ENCODE measurements at places on chromosomes 6 and 20.

DNA sequence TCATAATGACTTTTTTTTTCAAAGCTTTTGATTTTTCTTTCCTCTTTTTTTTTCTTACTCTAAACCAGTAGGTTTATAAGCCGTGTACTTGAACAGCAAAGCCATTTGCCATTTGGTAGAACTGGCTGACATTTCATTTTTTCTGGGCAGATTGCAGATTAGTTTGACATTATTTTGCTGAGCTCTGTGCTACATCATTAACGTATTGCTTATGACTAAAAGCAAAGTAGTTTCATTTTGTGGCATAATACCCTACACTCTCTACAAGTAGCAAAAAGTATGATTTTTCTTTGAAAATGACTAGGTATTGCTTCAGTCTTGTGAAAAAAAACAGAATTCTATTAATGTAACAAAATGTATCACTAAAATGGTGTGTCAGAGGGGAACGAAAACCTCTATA, 141.3 kb downstream of the GRIK2 start:
- no peak for DNase-seq

GRCh38 chr20:3514012-3514642, 43.3 kb downstream of the ATRN start:
- DNase-seq: no peak

DNA sequence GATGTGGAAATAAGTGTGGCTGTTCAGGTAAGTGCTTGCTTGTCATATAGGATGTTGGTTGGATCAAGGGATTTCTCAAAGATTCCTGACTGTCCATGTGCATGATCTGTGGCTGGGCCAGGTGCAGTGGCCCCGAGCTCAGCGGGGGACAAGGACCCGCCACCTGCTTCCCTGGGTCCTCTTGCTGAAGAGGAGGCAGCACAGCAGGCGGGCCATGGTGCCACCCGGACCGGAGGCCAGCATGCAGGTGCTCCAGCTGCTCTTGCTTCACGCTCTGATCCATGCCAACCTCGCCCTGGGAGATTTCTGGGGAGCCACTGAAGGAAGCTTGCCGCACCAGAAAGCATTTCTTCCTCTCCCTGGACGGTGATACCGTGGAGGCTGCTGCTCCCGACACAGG, 173.8 kb downstream of the HIVEP2 start:
- no peak for DNase-seq

GRCh38 chr6:158071121-158072082, 89.7 kb downstream of the SYNJ2 start:
- no peak for DNase-seq

- DNase-seq: no peak
Measured at GRCh38 chr20:15297059-15297875, 959.9 kb upstream of the FLRT3 start.

DNA sequence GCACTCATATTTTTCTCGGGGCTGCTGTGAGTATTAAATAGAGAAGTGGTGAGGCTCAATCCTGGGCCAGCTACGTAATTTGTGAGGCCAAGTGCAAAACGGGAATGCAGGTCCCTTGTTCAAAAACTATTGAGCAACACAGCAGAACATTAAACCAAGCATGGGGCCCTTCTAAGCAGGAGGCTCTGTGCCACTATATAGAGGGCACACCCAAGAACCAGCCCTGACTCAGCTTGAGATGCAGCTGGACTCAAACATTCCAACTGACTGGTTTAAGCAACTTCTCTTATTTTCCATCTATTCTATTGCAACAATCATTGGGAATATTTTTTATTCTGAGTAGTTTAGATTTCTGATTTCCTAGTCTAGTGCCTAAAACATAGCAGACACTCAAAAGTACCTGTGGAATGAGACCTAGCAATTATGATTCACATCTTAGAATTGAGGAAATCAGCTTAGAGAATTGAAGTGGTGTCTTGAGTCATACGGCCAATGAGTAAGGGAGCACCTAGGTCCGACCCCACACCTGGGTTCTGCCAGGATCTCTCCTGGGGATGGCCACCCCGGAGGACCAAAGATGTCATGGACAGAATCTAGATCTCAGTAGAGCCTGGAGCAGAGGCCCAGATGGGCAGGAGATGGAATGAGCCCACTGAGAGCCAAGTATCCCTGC, 1.3 kb downstream of the SIRPB2 start:
- no peak for DNase-seq

GRCh38 chr6:13026557-13026956, 301.8 kb downstream of the TBC1D7 start:
- DNase-seq: no peak

- no peak for DNase-seq
Measured at GRCh38 chr6:166950443-166950821, 5.9 kb downstream of the RNASET2 start.

- DNase-seq: no peak
Measured at GRCh38 chr6:13445005-13445743, 42.2 kb downstream of the GFOD1 start.

GRCh38 chr20:9206486-9206885, 137.6 kb downstream of the PLCB4 start:
- no peak for DNase-seq

DNA sequence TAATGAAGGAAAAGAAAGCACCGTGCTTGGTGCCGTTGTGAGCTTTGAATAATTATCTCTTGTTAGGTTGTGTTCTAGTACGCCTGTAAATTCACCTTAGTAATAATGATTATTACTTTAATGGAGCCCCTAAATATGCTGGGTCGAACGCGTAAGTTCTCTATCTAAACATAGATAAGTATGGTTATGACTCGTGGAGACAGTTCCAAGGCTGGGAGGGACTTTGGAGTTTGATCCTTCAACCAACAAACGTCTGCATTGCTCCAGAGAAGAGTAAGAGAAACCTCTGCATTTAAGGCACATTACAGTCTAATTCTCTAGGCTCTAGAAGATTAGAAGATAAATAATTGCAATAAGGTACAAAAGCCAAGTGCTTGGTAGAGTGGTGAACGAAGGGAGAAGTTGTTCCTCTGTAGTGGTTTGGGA, 514 bp downstream of the ACOT13 start:
- DNase-seq: no peak

DNA sequence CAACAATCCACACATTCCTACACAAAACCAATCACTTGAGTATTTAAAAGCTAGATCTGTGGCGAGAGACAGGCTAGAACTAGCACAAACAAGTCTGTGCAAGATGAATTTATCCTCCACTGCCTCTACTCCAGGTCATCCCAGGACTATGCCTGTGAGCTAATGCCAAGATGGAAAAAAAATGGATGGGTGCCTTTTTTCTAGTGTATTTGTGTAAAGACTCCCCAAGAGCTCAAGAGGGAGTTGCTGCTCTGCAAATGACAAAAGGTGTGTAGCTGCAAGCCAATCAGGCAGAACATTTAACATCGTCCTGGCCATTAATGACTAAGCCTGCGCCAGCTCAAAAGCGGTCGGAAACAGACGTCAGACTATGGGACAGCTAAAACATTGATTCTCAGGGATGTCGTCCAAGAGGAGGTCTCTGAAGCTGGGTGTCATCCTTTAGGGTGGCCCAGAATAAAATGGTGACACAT, 21.9 kb downstream of the ATXN1 start:
- no peak for DNase-seq

GRCh38 chr6:18206591-18206990, 51.4 kb downstream of the KDM1B start:
- DNase-seq: no peak

GRCh38 chr6:150967910-150968309, 102.4 kb downstream of the MTHFD1L start:
- no peak for DNase-seq

DNA sequence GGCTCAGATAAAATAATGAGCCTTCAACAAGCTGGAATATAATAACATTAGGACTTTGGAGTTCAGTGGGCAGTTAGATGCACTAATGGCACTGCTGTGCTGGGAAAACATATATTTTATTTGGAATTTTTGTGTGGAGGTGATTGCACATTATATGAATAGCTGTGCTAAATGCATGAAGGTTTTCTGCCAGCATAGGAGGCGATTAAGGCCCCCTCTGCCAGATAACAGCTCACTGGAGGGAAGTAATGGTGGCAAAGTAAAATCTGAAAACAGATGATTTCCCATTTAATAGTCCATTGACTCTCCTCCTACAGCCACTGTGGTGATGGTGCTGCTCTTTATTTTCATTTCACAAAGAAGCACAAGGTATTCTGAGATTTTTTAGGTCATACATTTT, 326.0 kb downstream of the GRIK2 start:
- no peak for DNase-seq

GRCh38 chr6:1363298-1363697, 26.1 kb upstream of the FOXF2 start:
- DNase-seq: no peak

GRCh38 chr6:104930939-104931338, 26.0 kb upstream of the LIN28B start:
- DNase-seq: no peak

DNA sequence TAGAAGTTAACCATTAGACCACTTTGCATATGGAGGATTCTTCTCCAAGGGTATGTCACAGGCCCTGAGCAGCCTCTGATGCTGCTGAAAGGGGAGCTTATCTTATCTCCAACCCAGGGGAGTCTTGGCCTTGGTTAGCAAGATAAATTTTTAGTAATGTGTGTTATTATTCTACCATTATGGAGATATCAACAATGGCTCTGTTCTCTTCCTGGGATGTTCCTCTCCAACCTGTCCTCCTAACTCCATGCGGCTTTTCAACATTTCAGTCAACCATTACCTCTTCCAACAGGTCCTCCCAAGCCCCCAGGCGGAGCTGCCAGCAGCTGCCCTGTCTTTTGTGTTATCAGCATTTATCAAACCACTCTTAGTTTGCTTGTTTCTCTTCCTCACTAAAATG, 48.4 kb upstream of the FOXC1 start:
- DNase-seq: peak; percentile 56

- DNase-seq: no peak
Measured at GRCh38 chr6:111880181-111880888, 7.1 kb upstream of the FYN start.

- no peak for DNase-seq
Measured at GRCh38 chr6:42427871-42428270, 23.9 kb downstream of the TRERF1 start.

DNA sequence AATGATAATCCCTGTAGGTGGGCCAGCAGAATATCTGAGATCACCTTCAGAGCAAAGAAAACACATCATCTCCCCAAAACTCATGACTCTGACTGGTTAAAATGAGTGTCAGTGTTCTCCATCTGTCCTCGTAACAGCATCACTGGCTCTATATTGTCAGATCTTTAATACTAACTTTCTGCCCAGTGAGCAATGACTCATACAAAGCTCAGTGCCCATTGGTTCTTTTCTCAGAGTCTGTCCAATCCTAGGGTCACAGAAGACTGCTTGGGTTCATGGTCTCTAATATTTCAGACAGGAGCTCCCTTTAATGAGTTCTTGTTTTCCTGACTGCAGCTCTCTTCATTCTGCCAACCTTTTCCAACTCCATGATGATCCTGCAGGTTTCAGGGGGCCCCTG, 36.4 kb downstream of the HLA-DPB1 start:
- no peak for DNase-seq

DNA sequence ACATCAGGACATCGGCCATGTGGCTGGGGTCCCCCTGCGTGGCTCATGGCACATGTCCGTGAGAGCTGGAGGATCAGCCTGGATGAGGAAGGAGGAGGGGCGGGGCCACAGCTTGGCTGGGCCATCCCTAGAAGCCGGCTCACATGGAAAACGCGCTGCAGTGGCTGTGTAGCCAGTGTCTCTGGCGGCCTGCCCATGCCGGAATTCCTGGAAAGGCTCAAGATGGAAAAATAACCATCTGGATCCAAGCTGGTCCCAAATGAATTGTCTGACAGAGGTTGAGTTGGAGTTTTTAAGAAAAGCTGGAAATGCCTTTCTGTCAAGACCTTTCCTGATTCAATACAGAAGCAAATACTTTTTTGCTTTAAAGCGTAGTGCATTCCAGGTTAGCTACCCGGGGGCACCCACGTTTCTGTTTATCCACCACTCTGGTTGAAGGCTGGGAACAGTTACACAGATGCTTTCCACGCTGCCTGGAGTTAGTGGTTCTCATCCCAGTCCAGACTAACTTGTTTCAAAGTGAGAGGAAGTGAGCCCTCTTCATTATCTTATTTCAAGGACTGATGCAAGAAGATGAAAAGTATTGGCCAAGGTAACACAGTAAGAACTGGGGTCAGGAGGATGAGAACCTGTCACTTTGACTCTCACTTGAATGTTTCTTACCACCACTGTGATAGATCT, 99.0 kb downstream of the GMPR start:
- DNase-seq: no peak

- no peak for DNase-seq
Measured at GRCh38 chr20:6664574-6664973, 102.9 kb upstream of the BMP2 start.

DNA sequence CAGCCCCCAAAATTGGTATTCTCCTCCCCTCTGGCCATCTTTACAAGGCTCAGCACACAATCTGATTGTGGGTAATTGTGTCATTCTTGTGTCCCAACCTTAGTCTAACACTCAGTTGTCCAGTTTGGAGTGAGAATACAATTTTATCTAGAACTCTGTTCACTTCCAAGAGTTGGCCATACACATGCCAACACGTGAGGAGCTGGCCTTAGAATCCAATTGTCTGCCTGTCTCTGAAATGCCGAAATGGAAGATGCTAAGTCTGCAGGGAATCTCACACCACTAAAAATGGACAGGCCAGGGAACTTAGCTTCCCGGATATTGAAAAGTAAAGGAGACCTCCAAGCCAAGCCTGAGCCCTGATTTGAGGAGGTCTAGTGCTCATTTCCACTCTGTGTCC, 12.3 kb downstream of the FOXA2 start:
- DNase-seq: no peak

- no peak for DNase-seq
Measured at GRCh38 chr6:7047128-7047527, 60.6 kb upstream of the RREB1 start.

DNA sequence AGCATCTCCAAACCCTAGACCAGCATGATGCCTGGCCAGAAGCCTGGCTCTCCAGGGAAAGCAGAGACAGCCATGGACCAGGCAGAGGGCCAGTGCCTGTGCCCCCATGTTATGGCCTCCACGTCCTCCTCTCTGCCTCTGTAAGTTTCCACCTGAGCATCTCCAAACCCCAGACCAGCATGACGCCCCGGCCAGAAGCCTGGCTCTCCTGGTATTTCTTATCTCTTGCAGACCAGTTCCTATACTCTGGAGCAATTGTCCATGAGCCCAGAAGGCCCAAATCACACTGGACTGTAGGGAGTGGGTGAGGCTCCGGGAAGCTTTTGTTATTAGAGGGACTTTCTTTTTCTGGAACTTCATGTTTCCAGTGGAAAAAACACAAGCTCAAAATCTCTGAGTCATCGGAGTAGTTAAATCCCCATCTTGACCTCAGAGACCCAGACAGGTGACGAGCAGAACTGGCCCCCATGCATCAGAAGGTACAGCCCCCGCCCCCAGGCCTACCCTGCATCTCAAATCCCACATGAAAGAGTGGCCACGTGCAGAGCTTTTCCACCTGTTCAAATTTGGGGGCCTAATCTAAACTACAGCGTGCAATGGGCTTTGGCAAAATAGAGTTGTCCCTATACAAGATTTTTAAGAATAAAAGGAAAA, 110.2 kb upstream of the FOXQ1 start:
- DNase-seq: no peak

Data from vagina (tissue), 2 donors.